ENCODE measurements at places on chromosomes 13 and 19.

GRCh38 chr13:75271846-75272245, 210.1 kb downstream of the TBC1D4 start:
- DNase-seq, result no peak

- DNase-seq, result no peak
Measured at GRCh38 chr19:4174895-4175668, 7.3 kb downstream of the SIRT6 start.

- peak; percentile 55 for DNase-seq
Measured at GRCh38 chr19:13098277-13099072, 4.2 kb downstream of the LYL1 start.

GRCh38 chr19:14580623-14581237, 2.2 kb upstream of the CLEC17A start:
- DNase-seq, result no peak

DNA sequence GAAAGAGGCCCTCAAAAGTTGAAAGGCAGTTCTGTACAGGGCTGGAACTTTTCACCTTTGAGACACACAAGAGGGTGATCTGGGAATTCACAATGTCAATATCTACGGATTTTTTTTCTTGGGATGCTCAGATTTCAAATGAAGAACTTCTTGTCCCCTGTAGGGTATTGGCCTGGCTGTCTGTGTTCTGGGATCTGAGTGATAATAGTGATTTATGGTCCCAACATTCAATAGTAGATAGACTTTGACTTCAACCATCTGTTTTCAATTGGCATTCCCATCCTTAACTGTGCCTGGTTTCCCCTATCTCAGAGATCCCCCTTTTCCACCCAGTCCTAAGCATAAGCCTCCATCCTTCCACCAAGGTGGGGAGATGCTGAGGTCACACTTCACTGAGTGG, 274.1 kb downstream of the COG6 start:
- DNase-seq, result no peak

GRCh38 chr19:8821748-8822241, 10.3 kb downstream of the ZNF558 start:
- no peak for DNase-seq

DNA sequence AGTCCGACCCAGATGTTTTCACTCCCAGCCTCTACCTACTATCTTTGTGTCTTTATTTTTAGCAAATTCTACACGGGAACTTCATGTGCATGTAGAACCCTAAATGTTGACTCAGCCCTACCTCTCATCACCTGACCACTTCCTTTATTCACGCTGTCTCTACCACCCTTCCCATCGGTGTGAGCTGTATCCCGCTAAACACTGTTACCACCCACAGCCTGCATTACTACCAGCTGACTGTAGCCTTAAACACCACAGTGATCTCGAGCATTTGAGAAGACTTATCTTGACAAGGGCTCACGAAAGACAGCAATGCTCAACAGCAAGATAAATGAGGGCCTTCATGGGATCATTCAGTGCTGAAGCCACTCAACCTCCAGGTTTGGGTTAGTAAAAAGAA, 15.1 kb downstream of the NCR1 start:
- no peak for DNase-seq

- DNase-seq, result no peak
Measured at GRCh38 chr13:106087201-106087600, 448.3 kb downstream of the EFNB2 start.

GRCh38 chr13:34419025-34419424, 523.0 kb upstream of the NBEA start:
- no peak for DNase-seq

DNA sequence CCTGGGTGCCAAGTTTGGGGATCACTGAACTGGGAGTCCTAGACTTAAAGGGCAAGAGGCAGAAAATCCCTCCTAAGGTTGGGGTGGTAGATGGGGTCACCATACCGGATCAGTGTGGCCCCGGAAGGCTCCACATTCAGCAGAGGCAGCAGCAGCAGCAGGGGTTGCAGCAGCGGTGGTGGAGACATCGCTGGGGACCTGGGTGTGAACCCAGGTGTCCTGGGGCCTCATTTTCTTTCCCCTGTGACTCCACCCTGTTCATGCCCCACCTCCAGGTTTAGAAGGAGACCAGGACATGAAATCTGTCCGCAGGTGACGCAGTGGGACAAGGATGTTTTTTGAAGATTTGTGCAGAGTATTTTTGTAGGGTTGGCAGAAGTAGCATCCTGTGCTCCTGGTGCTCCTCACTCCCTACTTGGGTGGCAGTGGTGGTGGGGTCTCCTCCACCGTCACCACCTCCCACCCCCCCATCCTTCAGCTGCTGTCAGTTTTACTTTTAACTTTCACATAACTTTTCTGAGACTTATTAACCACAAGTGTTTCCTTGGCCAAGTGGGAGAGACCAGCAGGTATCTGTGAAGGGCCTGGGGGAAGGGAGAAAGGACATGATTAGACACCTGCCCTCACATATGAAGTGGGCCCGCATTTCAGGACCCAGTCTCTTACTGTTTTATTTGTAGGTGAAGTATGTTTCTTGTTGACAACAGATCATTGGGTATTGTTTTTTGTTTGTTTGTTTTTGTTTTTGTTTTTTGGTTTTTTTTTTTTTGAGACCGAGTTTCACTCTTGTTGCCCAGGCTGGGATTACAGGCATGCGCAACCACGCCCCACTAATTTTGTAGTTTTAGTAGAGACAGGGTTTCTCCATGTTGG, at the start of gene NAPSA:
Gene NAPSA, minus strand, starts transcription at position 206 of the 873 bp plus-strand sequence. Its CDS starts 18 bp downstream, at position 188.
- DNase-seq, result no peak

GRCh38 chr19:38650911-38651584, 3.6 kb downstream of the ACTN4 start:
- no peak for DNase-seq

DNA sequence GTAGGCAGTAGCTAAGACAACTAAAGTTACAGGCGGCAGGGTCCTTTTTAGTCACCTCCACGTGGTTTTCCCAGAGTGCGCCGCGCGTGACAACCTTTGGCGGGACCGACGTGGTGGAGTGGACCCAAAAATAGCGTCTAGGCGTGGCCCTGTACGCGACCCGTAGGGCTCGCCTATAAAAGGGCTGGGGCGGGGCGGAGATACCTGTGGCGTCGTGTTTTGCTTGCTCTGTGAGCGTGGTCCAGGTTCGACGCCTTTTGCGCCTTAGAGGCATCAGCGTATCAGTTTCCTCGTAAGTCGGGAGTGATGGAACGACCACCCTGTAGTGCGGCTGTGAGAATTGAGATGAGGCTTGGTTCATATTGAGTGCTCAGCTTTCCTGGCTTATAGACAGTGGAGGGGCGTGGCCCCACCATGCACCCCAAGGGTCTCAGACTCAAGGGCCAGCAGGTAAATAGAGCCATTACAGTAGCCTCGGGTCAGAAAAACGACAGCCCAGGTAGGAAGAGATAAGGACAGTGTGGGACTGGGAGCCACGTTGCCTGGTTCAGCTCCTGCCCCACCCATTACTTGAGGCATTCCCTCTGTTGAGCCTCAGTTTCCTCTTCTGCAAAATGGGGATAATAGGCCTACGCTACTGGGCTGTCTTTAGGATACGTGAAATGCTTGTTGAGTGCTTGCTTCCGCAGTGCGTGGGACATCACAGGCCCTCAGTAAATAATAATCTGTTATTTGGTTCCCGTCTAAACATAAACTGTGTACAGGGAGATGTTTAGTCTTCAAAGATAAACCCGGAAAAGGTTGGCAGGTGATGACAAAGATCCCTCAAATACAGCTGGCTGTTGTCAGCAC, 693 bp upstream of the TMED1 start:
- peak; percentile 89 for DNase-seq

- peak; percentile 92 for DNase-seq
Measured at GRCh38 chr19:18683109-18683957, at the start of gene CRTC1. Gene CRTC1, plus strand, starts transcription at chr19:18683680. Its CDS starts 23 bp downstream, at chr19:18683703.

DNA sequence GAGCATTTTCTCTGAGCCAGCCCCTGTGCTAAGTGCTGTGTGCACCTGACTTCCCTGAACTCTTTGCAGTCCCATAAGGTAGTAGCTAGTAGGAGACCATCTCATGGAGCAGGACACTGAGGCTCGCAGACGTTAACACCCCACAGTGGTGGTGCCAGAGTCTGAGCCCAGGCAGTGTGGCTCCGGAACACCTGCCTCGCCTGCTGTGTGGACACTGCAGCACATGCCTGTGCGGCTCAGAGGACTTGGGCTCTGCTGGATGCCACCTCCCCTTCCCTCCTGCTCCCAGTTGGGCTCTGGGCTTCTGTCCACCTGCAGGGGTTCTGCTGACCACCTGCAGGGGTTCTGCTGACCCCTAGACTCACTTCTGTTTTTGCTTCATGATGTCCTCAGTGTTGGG, 27.0 kb upstream of the SIGLEC11 start:
- DNase-seq, result no peak

- no peak for DNase-seq
Measured at GRCh38 chr13:46637213-46637612, 84.2 kb downstream of the LRCH1 start.

- DNase-seq, result no peak
Measured at GRCh38 chr19:29564574-29565005, 38.8 kb downstream of the VSTM2B start.

DNA sequence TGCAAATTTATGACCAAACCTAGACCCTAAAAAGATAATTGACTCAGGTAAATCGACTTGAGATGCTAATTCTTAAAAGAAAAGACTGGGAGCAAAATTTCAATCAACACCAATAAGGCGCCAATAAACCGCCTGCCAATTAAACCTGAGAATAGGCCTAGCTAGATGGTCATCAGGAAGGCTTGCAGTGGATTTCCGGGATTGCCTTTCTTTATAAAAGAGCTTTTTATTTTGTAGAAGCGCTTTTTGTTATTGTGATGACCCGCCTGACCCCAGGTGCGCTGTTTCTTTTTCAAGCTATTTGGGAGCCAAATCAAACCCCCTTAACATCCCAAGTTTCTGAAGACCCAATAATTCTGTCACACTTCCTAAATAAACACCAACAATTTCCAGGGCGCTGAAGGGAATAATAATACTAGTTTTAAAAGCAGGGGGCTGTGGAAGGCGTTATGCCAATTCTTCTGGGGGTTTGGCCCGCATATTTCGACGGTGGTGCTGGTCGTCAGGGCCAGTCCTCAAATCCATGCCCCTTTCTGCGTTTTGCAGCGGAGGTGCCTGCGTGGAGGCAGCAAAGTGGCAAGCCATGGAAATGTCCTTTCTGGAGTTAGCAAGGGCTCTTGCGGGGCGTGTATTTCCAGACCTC, 2.9 kb upstream of the ZIC5 start:
- no peak for DNase-seq

- DNase-seq, result no peak
Measured at GRCh38 chr19:42297039-42297438, 4.9 kb upstream of the PRR19 start.

DNA sequence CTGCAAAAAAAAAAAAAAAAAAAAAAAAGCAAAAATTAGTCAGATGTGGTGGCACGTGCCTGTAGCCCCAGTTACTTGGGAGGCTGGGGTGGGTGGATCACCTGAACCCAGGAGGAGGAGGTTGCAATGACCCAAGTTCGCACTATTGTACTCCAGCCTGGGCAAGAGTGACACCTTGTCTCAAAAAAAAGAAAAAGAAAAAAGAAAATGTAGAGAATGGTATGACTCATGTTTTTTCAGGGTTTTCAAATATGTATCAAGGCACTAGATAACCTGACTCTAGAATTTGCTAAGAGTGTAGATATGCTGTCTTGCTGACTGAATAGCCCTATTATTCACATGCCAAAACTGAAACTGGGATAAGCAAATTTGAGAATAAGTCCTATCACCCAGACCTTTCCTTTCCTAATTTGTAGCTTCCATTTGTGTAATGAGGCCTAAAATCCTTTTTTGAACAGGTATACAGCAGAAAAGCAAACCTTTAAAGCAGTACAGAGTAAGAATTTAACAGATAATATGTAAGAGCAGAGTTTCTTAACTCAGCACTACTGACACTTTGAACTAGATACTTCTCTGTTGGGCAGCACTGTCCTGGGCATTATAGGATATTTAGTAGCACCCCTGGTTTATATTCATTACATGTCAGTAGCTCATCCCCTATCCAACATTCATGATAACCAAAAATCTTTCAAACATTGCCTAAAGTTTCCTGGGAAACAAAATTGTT, 108.6 kb downstream of the ELF1 start:
- no peak for DNase-seq

GRCh38 chr13:40755082-40755700, 15.8 kb downstream of the MRPS31 start:
- DNase-seq, result no peak

DNA sequence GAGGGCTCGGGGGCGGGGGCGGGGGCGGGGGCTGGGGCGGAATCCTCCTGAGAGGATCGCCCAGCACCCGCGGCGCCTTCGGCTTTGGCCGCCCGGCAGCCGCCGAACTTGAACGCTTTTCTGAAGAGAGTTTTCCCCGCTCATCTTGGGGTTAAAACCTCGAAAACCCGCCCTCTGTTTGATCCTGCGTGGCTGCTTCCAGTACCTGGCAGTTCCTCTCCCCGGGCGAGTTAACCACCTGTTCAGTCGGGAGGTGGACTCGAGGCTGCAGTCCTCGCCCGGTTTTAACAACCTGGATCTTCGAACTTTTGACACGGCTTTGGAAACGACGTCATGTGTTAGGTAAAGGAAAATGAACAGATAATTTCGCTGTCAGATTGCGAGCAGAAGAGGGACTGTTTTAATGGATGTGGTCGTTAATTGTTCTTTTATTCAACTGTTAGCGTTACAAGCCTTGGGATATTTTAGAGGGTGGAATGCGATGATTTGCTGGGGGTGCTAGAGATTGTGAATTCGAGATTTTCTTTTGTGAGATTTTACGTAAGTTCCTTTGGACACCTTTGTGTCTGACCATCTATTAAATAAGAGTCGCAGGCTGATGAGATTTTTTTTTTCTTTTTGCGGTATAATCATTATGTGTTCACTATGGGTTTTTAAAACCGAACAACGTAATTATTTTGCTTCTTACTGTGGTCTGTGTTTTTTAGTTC, 1.0 kb downstream of the FNDC3A start:
- peak; percentile 85 for DNase-seq

Data from CD4-positive, alpha-beta T cell treated with Interleukin-21 for 1 hour (primary cell).